ENCODE measurements at places on chromosomes 1 and 21.

DNA sequence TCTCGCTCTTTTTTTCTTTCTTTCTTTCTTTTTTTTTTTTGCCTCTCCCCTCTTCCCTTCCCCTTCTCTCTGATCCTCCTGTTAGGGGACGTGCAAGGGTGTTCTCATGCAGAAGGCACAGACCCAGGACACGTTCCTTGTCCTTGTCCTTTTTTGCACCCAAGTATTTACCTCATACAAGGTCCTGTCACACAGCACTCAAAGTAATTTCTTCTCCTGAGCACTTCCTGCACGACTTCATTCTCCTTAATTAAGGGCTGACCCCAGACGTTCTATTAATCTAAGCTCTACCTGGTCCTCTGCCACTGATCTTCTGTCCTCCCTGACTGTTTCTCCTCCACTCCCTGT, 424 bp upstream of the PCNX2 start:
- no peak for DNase-seq

- no peak for DNase-seq
Observed at GRCh38 chr21:33384841-33385331, 18.3 kb upstream of the IFNGR2 start.

GRCh38 chr1:20141001-20141400, 1.9 kb downstream of the PLA2G2F start:
- no peak for DNase-seq

- no peak for DNase-seq
Observed at GRCh38 chr1:211335522-211336157, 9.0 kb downstream of the TRAF5 start.

DNA sequence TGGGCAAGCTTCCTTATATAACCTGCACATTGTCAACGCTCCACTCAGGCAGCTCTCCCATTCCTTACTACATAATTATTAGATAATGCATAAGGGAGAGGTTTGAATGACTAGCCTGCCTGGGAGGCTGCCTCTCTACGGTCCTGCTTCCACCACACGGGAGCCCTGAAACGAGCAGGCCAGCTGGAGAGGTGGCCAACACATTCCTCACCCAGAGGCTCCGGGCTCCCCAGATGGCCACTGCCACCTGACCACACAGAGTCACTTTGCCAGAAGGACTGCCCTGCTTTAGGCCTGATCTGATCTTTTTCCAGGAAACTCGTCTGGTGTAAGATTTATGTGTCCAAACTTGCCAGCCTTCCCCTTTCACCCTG, 27.9 kb downstream of the HIVEP3 start:
- no peak for DNase-seq
